Mammary epithelial cell (primary cell): ENCODE measurements at places on chromosomes 16 and 17.

DNA sequence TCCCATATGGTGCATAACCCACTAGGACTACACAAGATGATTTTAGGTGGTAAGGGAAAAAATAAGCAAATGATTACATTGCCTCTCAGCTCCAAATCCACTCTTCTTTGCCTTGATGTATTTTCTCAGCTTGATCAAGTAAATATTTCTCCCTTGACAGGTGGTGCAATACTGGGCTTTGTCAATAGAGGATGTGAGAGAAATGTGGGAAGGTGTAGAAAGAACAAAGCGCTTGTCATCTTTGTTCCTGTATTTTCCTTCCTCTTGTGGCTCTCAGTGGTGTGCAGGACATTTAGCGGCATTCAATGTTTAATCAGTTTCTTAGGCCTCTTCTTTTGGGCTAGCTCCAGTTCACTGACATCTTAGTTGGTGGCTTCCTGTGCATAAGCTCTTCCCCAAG, 1165.8 kb upstream of the GOT2 start:
- DNase-seq: no peak

DNA sequence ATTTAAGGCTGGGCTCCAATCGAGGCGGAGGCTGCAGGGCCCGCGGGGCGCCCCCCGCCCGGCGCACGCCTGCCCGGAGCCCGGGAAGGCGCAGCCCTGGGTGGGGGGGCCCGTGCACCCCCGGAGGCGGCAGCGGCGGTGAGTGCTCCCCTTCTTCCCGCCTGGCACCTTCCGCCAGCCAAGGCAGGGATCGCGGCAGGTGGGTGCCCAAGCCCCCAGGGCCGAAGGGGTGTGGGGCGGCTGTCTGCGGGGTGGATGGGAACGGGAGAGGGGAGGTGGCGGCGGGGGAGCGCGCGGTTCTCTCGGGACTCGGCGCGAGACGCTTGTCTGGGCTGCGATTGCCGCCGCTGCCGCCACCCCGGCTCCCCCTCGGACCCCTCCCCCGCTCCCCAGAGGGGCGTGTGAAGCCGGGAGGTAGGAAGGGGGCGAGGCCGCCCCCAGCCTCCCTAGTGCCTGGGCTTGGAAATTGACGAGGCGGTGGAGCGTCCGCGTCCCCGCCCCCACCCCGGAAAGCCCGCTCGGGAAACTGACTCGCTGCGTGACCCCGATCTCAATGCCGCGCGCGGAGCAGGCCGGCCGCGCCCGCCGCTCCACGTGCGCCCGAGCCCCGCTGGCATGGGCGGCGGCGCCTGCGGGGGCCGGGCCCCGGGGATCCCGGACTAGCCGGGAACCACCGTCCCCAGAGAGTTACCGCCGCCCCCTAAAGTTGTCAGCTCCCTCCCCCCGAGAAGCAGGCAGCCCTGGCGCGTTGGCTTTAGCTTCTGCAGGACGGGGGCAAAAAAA, 231.5 kb downstream of the MRTFB start:
- DNase-seq: peak; percentile 22

DNA sequence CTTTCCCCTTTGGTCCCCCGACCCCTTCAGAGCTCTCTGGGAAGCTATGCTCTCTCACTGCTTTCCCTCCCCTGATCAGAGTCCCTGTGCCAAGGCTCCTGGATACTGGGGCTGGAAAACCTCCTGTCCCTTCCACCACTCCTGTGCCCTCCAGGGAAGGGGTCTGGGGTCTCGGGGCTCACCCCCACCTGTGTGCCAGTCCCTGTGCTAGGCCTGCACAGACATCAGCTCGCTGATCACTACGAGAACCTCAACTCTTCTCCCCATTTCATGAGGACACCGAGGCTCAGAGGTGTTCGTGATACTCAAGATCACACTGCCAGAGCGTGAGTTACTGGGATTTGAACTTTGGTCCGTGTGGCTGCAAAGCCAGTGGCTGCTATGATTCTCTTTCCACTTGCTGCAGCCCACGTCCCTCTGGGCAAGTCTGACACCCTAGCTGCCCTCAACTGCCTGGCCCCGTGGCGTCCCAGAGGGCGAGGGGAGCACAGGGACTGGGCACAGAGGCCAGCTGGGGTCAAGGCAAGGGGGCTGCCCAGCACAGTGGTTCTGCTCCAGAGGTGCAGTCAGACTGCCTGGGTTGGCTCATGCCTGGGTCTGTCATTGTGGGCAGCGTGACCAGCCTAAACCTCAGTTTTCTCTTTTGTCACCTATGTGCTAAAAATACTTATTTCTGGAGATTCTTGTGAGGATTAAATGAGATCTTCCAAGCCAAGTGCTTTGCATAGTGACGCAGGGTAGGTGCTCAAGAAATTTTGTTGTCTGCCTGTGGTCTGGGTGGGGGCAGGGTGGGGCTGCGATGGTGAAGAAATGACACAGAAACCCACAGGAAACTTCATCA, 43.8 kb upstream of the TOB1 start:
- no peak for DNase-seq

- no peak for DNase-seq
These were observed 3.1 kb upstream of the CORO7 start for GRCh38 chr16:4419402-4419959.

GRCh38 chr16:9845661-9846361, 336.4 kb downstream of the GRIN2A start:
- DNase-seq: peak; percentile 34

GRCh38 chr17:80859002-80859941, 132.4 kb upstream of the CHMP6 start:
- DNase-seq: peak; percentile 85

DNA sequence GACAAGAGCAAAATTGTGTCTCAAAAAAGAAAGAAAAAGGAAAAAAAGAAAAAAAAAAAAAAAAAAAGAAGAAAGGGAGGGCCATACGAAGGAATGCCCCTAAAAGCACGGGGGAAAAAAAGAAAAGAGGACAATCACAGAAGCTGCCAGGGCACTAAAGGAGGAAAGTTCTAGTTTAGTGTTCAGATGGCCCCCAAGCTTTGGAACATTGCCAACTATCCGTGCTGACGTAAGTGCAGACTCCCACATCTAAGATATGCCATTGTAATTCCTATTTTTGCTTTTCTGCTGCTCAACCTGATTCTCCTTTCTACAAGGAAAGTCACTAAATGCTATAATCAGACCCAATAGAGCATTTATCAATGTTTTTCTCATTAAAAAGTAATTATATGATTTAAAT, 842.1 kb downstream of the KCNJ2 start:
- no peak for DNase-seq
